Astrocyte of the hippocampus (primary cell): ENCODE measurements at places on chromosomes 2 and 18.

GRCh38 chr18:7290077-7290476 is 59.2 kb downstream of the LRRC30 start:
- no peak for DNase-seq

DNA sequence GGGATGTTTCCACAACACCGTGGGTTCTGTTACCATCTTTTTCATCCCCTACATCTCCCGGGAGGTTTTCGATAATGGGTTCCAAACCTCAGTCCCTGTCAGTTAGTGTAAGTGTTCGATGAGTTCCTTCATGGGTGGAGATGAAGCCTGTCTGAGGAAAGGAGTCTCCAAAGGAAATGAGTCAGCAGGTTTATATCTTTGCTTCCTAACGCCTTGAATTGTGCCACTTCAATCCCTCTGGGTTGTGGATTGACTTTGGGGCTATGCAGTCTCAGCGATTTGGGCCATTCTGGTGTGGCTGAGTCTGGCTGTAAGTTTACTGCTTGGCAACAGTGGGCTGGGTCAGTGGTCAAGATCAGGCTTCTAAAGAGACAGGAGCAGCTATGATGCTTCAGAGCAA is 1.2 kb downstream of the SERPINB5 start:
- no peak for DNase-seq

- DNase-seq, result no peak
These were observed 24.7 kb upstream of the ALLC start for GRCh38 chr2:3633089-3633981.

DNA sequence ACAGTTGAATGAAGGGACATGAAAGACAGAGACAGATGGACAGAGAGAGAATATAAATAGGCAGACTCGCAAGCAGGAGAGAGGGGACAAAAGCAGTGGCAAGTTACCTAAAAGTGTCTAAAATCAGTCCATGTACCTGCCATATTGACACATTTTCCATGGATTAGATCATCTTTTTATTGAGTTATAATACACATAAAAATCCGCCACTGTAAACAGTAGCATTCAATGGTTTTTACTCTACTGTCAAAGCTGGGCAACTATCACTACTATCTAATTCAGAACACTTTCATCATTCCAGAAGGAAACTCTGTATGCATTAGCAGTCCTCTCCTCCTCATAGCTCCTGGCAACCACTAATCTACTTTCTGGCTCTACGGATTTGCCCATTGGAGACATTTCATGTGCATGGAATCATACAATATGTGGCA is 10.1 kb downstream of the CFAP210 start:
- DNase-seq, result no peak

GRCh38 chr18:8797206-8797605 is 91.8 kb downstream of the MTCL1 start:
- DNase-seq, result peak; percentile 50

GRCh38 chr2:195559431-195559914 is 97.6 kb upstream of the SLC39A10 start:
- peak; percentile 39 for DNase-seq

DNA sequence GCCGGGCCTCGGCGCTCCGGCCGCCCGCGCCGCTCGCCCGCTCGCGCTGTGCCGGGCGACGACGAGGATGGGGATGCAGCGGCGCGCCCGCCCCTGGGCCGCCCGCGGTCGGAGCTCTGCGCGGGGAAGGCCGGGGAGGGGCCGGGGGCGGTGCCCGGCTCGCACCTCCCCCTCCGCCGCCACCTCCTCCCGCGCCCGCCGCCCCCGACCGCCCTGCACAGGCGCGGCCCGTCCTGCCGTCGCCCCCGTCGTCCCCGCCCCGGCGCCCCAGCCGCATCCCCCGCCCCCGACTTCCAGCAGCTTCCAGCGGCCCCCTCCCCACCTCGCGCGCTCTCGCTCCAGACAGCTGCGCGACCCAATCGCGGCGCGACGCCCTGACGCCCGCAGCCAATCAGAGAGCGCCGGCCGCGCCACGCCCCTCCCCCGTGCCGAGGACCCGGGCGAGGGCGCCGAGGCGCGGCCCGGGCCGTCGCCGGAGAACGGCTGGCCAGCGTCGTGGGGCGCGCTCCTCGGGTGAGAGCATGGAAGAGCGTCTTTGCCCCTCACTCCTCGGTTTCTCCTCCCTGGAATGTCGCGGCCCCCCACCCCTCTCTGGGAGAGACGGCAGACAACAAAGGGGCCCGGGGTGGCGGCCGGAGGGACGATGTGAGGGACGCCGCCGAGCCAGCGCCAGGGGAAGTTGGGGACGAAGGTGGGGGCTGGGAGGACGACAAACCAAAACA is at the start of gene MBOAT2:
Gene MBOAT2 (minus strand): TSS at position 69 of the 722 bp plus-strand sequence. CDS start 70 bp downstream, outside the sequence.
- peak; percentile 98 for DNase-seq

DNA sequence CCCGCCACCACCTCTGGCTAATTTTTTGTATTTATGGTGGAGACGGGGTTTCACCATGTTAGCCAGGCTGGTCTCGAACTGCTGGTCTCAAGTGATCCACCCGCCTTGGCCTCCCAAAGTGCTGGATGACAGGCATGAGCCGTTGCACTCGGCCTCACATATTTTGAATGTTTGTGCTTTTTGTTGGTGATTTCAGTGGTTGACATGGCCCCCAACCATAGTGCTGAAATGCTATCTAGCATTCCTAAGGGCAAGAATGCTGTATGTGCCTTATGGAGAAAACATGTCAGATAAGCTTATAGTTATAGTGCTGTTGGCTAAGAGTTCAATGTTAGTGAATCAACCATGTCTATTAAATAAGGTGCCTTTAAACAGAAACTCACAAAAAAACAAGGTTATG is 8.9 kb downstream of the ZAP70 start:
- peak; percentile 40 for DNase-seq

DNA sequence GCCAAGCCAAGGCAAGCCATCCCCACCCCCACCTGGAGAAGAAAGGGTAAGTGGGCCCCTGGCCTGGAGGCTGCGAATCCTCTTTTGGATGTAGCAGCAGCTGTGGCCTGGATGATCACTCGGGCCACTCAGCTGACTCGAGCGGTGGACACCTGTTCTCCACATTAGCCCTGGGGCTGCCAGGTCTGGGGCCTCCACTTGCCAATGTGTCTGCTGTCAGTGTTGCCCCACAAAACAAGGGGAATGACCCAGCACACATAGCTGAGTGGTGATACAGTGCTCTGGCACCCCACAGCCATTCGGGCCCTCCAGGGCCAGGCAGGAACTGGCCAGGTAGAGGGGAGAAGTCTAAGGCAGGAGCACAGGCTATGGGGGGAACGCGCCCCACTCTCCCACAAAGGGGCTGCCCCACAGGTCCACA is 2.6 kb downstream of the STK25 start:
- DNase-seq, result no peak

DNA sequence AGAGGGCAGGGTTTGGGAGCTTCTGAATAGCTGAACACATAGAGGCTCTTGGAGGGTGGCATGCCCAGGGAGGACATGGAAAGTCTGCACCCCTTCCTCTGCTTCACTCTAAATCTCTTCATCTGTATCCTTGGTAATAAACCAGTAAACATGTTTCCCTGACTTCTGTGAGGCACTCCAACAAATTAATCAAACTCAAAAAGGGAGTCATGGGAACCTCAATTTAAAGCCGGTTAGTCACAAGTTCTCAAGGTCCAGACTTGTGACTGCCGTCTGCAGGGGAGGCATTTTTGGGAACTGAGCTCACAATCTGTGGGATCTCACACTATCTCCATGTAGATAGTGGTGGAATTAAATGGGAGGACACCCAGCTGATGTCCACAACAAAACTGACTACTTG is 33.1 kb upstream of the STON1 start:
- peak; percentile 85 for DNase-seq

DNA sequence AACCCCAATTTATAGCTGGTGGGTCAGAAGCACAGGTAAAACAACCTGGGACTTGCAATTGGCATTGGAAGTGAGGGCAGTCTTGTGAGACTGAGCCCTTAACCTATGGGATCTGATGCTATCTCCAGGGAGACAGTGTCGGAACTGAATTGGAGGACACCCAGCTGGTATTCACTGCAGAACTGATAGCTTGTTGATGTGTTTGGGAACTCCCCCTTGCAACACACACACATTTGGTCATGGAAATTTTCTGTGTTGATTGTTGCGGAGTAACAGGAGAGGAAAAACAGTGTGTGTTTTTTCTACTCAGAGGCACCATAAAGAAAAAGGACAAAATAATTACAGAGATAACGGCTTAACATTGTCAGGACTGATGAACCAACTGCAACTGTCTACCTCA is 16.1 kb downstream of the TPGS2 start:
- DNase-seq, result no peak

GRCh38 chr2:196356332-196356731 is 185.0 kb upstream of the STK17B start:
- no peak for DNase-seq

DNA sequence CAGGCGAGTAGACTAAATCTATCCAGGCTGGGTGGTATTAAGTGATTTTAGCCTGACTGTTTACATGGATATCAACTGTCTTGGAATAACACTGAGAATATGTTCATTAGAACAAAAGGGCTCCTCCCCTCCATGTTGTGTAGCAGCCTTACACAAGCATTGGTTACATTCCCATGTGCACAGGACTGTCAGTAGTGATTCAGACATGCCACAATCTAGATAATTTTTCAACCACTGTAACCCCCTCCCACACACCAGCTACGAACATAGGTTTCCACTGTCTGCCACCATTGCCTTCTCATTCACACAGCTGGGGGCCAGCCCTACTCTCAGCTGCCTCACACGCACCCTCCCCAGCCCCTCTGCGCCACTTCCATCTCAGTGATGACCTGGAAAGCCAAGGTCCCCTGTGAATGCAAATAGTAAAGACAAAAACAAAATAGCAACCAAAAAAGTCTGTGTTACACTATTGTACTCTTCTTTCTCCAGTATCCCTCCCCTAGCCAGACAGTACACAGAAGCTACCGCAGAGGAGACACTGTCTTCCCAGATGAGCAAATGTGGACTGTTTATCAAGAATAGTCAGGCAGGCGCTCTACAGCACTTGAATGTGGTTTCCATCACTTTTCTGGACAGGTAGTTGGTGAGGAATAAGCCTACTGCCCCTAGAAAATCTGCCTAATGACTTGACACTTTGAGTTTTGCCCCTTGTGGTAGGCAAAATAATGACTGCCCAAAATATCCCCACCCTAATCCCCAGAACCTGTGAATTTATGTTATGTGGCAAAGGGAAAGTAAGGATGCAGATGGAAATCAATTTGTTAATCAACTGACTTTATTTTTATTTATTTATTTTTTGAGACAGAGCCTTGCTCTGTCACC is 27.9 kb upstream of the TYMS start:
- no peak for DNase-seq

DNA sequence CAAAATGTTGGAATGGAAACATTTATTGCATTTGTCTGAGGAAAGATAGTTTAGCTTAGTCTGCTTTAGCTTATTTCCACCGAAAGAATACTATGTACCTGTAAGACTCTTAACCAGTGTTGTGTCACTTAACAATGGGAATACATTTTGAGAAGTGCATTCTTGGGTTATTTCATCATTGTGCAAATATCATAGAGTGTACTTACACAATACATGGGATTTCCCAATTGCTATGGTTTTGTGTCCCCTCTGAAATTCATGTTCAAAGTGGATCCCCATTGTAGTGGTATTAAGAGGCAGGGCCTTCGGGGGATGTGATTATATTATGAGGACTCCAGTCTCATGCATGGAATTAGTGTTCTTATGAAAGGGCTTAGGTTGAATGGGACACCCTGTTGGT is 249.4 kb upstream of the UBE2E3 start:
- DNase-seq, result no peak

DNA sequence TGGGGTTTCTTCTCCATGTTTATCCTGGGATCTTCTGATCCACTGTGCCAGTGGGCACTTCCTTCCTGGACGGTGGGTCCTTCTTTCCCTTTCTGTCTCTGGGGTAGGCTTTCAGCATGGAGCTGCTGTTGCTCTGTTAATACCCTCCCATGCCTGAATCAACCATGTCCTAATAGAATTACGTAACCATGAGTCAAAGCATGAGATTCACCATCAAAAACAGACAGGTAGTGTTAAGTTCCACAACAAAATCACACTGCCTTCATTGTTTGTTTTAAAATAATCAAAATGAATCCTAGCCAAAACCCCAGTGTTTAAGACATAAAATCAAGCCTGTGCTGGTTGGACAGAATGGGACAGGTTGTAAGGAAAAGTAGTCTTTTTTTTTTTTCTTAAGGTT is 37.5 kb downstream of the GNAL start:
- DNase-seq, result no peak

DNA sequence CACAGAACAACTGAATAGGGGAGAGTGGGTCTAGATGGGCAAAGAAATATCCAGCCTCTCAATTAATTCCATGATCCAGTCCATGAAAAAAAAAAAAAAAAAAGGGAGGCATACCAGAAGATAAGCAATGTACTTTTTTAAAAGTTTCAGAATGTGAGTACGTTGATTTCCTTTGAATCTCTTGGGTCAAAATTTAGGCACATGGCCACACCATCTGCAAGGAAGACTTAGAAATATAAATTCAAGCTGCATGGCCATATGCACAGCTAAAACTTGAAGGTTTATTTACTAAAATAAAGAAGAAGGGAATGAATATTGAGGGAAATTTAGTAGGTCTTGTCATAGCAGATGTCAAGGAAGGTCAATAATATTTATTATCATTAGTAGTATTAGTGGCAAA is 286.5 kb upstream of the CDH7 start:
- no peak for DNase-seq

- DNase-seq, result no peak
These were observed 9.6 kb downstream of the IFIH1 start for GRCh38 chr2:162308747-162309503.

- peak; percentile 87 for DNase-seq
These were observed 61.6 kb upstream of the NCOA1 start for GRCh38 chr2:24429197-24430074.

DNA sequence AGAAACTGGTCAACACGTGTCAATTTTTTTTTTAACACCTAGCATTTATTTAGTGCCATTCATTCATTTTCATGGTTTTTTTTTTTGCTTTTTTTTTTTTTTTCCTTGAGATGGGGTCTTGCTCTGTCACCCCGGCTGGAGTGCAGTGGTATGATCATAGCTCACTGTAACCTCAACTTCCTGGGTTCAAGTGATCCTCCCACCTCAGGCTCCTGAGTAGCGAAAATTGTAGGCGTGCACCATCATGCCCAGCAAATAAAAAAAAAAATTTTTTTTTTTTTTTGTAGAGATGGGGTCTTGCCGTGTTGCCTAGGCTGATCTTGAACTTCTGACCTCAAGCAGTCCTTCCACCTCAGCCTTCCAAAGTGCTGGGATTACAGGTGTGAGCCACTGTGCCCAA is 21.1 kb downstream of the USP14 start:
- DNase-seq, result no peak

GRCh38 chr2:164875334-164876205 is 33.9 kb upstream of the COBLL1 start:
- DNase-seq, result no peak

GRCh38 chr2:23475473-23475872 is 90.5 kb downstream of the KLHL29 start:
- DNase-seq, result no peak

DNA sequence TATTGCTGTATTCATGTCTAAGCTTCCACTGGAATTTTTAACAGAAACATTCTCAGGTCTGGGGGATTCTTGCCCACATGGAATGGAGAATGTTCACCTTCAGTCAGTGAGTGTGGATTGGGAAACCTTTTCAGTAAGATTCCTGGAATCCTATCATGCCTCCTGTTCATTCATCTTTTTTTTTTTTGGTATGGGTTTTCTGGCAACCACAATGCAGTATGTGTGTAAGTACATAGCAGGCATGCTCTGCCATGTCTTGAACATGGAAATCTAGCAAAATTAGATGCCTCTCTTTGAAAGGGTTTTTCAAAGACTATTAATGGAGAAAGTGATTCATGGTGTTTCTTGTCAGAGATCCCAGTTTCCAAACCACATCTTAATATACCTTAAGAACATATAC is 176.5 kb downstream of the LTBP1 start:
- peak; percentile 54 for DNase-seq

- DNase-seq, result no peak
These were observed 54.5 kb upstream of the NEMP2 start for GRCh38 chr2:190589008-190589407.
